ENCODE measurements at places on chromosomes 7 and 10. TPM values are rescaled to one million over a fixed set of nuclear protein-coding genes. Genes with fewer than 3 reads are reported as not detected.

The RTKN2 gene
- 1.7 TPM for total RNA-seq

DNA sequence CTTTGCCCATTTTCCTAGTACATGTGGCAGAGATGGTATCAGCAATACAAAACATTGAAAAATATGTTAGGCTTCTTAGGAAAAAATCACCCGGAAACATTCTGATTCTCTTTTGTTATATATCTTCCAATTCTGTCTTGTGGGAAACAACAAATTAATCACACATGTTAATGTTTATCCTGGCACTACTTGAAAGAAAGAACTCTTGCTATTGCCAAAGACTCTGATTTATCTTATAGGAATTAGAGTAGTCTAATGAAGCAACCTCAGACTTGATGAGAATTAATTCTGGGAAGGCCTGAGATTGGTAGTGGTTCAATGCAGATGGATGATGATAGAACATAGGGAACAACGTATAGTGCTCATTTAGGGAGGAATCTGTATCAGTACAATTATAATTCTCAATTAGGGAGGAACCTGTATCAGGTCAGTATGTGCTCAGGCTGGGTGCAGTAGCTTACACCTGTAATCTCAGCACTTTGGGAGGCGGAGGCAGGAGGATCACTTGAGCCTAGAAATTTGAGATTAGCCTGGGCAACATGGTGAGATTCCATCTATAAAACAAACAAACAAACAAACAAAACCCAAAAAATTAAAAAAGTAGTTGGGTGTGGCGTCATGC is 50.7 kb downstream of the TAS2R16 start:
- no peak for DNase-seq

The GFRA1 gene
- total RNA-seq = 4.2 TPM

DNA sequence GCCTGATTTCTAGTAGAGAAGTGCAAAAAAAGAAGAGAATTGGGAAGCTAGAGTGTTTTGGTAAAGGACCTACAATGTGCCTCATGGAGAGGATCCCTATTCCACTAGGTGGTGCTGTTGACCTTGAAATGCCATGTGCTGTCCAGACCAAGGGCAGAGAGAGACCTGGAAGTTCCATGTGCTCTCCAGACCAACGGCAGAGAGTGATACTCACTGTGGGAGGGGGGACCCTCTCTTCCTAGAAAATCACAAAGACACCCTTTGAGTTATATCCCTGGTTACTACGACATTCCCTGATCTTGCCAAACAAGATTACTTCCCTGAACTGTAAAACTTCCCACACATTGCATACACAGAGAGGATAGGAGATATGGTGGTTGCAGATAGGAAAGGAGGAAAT is 212.7 kb upstream of the ZNF804B start:
- peak; percentile 58 for DNase-seq

- no peak for DNase-seq
These were observed 12.3 kb upstream of the MPP7 start for GRCh38 chr10:28315140-28315539.

DNA sequence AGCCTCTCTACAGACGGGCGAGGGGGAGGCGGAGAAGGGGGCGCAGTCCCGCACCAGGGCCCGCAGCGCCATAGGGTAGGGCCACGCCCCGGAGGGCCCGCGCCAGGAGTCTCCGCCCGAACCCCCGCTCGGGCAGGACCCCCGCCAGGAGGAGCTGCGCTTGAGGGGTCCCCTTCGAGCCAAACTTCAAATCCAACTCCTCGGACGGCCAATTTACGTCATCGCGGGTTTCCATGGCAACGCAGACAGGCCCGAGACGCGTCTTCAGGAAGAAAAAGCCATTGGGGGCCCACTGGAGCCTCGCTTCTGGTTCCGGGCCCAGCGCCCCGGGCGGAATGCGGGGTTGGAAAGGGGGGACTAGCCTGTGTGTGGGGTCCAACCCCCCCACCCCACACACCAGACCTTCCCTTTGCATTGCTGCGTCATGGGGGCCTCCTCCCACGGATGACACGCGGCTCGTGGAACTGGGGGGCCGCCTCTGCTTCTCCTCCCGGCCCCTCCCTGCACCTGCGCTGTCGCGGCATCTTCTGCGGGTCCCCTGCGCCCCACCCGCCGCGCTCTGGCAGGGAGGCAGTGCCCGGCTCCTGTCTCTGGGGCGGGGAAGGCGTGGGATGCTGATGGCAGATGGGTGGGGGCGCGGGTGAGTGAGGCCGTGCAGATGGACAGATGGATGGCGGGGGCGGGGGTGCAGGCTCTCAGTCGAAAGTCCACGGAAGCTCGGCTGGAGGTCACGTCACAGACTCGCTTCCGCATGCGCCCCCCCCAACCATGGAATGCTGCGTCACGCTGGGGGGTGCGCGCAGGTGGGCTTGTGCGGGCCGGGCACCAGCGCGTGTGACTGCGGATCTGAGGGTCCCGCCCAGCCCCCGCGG is 1.2 kb downstream of the CALY start:
- peak; percentile 58 for DNase-seq

- DNase-seq = no peak
These were observed 691.1 kb downstream of the PHTF2 start for GRCh38 chr7:78489476-78490240.

- no peak for DNase-seq
These were observed 23.5 kb upstream of the C1QL3 start for GRCh38 chr10:16545116-16545736.

DNA sequence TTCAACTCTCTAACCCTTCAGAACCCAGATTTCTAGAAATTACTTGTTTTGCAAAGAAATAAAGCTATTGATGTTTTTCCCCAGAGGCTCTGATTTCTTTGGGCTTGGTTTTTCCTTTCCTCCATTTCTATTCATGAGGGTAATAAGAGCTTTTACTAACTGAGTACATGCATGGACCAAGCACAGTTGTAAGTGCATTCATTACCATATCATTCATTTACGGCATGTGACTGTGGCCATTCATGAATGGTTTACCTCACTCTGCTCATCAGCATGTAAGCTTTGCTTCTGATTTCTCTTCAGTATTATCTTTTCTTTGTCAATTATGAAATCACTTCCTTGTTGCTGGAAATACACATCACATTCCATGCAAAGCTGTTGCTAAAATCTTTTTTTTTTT is 42.4 kb downstream of the LAMB4 start:
- no peak for DNase-seq

GRCh38 chr10:13589316-13589715 is 2.6 kb downstream of the PRPF18 start:
- DNase-seq = no peak

- no peak for DNase-seq
These were observed 70.4 kb upstream of the NFE2L3 start for GRCh38 chr7:26081638-26082037.

GRCh38 chr7:28937103-28937502 is 21.0 kb downstream of the TRIL start:
- no peak for DNase-seq

DNA sequence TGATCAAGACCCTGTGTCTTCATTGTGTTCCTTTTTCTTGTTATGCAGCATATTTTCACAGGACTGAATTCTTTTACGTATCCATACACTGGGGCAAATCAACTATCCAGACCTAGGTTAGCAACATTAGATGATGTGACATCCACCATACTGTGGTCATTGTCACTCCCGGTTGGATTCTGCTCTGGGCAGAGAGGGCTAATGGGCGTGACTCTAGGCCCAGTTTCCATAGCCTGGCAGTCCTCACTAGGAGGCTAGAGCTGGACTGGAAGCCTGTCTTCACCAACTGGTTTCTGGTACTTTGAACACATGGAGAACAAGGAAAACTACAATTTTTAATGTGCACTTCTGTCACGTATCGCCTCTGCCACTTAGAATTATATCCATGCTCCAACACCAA is 25.2 kb downstream of the AKR1E2 start:
- no peak for DNase-seq

The CNPY1 gene
- not detected for total RNA-seq

- no peak for DNase-seq
These were observed 83.0 kb downstream of the PARD3 start for GRCh38 chr10:34731885-34732701.

The CPN1 gene
- total RNA-seq = not detected

The ABCA13 gene
- 0.44 TPM for total RNA-seq

- peak; percentile 42 for DNase-seq
These were observed 589 bp downstream of the LDB1 start for GRCh38 chr10:102119417-102120141.

The ZNF485 gene
- 0.90 TPM for total RNA-seq

DNA sequence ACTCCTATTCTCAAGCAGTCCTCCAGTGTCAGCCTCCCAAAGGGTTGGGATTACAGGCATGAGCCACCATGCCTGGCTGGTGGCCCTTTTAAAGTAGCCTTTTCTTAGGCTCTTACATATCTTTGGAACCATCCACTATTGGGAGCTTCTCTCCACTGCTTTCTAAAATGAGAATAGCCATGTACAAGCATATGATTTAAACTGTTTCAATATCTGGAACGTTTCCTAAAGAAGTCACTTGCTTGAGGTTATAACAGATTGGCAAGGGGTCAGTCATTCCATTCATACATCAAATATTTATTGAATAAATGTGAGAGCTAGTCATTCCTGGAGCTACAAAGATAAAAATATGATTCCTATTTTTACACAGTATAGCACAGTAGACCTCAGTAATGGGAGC is 97.4 kb upstream of the LRGUK start:
- no peak for DNase-seq

GRCh38 chr7:69761290-69761922 is 163.1 kb downstream of the AUTS2 start:
- no peak for DNase-seq
